ENCODE measurements at places on chromosomes 3 and 15.

GRCh38 chr15:49168016-49168415 is 2.0 kb upstream of the GALK2 start:
- DNase-seq = no peak

GRCh38 chr15:64110950-64111678 is 15.3 kb downstream of the SNX1 start:
- DNase-seq = no peak

DNA sequence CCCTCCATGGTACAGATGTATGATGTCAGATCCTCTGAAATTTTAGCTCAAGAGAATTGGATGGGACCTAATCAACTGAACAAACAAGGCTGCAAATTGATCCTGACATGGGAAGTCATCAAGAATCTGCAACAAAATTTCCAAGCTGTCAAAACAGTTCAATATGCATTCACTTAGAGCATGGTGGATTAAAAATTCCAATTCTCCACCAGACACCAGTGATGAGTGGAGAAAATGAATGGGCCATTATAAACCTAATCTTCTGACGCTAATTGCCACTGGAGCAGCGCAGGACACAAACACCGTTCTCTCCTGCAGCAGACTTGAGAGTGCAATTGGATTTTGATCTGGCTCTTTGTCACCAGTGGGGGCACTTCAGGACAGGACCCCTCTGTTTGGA is 94.2 kb downstream of the MINAR1 start:
- no peak for DNase-seq

GRCh38 chr3:123396171-123397049 is 52.5 kb downstream of the ADCY5 start:
- no peak for DNase-seq

DNA sequence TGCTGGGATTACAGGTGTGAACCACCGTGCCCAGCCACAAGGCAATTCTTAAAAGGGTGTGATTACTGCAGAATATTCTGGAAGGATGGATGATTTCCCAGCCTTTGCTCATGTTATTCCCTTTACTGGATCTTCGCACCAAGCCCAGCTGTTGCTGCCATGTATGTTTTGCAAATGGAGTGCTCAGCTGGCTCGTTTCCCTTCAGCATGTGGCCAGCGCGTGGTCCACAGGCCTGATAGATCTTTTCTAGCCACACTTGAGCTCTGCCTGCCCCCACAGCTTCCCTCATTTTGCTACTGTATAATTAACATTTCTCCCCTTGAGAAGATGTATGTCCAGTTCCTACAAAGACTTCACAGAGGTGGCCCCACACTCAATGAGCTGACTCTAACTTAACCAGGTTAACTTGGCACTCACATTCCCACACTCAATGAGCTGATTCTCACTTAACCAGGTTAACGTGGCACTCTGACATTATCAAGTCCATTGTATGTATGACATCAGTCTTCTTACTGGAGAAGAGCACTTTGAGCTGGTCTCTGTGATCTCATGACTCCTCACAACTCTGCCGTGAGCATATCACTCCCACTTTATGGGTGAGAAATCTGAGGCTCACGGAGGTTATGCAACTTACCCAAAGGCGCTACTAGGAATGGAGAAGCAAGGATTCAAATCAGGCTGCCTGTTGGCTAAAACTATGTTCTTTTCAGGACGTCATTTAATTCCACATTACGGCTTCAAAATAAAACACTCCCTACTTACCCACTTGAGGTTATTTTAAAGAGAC is 49.2 kb downstream of the TM4SF4 start:
- no peak for DNase-seq

DNA sequence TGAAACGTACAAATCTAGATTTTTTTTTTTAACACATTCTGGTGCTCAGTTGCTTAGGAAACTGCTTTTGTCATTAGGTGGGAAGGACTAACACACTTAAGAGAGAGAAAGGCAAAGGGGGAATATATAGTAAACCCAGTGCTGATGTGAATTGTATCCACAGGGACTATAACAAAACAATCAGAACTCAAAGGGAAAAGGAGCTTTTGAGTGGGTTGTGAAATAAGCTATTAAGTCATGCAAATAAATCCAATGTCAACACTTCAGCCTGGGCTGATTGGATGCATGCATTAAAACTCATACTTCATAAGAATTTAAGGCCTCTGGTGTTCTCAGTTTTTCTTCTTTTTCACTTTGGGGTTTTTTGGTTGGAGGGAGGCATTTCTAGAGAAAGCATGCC is 628.9 kb downstream of the FHIT start:
- no peak for DNase-seq

DNA sequence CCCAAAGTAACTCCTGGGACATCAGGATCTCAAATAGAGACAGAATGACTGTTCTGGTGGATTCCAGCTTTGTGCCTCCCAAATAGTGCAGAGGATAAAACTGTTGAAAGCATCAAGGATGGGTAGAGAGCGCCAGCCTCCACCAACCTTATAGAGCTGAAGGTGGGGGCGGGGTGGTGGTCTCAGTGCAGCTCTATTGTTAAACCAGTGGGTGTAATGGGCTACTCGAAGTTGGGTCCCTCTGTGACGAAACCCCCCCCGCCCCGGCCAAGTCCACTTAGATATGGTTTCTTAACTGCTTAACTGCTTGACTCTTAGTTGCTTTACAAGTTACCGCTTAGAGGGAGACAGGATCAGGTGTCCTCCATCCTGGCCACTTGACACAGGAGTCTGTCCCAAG is 22.7 kb downstream of the DHX30 start:
- DNase-seq = no peak

DNA sequence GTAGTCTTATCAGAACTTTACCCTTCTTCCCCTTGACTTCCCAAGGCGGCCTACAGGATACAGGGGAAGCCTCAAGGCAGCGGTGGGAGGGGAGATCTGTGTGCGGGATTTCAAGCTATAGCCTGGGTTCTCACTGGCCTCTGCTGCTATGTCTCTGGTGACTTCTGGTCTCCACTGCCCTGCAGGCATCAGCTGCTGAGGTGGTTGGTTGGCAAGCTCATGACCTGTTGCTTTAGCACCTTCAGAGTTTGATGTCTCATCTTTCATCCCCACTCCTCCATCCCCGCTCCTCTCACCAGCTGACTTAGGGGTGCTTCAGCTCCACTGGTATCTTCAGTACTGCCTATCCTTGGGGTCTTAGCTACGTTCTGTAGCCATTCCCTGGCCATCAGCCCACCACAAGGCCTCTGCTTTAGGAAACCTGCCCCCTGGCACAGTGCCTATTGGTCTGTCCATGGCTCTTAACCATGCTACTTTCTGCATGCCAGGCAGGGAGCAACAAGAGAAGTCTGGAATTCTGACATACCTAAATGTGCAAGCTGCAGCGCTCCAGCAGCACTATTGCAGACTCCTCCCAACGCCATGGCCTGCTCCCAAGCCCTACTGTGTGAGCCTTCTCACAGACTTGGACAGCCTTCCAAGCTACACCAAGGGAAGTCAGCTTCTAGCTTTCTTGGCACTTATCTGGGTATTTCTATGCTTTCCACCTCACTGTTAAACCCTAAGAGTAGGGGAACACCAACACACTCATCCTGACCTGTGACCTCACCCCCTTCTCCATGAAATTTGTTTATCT is 1.8 kb upstream of the YEATS2 start:
- no peak for DNase-seq

DNA sequence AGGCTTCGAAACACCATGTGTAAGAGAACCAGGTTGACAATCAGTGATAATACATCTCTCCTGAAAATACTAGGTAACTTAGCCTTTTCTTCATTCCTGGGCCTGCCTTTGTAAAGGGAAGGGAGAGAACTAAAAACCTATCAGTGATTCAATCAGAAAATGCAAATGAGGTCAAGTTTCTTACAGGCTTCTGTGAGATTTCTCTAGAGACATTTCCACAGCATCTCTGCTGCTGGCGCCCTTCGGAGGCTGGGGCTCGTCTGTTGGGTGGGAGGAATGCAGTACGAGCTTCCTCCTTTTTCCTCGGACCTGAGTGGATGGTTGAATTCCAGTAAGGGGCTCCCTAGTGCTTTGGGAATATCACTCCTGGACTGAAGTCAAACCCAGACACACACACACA is 340.4 kb upstream of the ICE2 start:
- DNase-seq = no peak

- no peak for DNase-seq
Observed at GRCh38 chr3:173750591-173750990, 353.0 kb downstream of the NLGN1 start.

DNA sequence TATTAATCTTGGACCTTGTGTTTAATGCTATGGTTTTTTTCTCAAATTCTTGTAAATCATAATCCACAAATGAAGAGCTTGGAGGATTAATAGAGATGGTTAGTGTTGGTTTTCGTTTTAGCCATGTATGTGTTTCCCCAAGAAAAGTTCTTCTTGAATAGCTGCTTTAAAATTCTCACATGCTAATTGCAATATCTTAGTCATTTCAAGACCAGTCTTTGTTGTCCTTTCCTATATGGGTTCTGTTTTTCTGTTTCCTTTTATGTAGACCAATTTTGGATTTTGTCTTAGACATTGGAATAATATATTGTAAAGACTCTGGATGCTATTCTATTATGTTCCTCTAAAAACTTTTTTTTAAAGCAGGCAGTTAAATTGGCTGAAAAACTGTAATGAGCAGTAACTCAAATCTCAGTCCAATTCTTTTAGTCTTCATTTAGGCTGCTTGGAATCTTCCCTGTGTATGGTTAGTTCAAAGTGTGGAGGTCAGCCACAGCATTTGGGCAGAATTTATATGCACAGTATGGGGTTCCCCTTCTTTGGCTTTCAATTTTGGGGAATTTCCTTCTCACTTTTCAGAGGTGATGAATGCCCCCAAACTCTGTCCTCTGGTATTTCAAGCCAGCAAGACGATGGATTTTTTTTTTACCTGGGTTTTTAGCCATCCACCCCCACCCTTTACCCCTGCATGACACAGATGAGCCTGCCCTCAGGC is 39.1 kb upstream of the DNAJC13 start:
- DNase-seq = no peak

- no peak for DNase-seq
Observed at GRCh38 chr3:188923671-188924070, 248.1 kb upstream of the TPRG1 start.

DNA sequence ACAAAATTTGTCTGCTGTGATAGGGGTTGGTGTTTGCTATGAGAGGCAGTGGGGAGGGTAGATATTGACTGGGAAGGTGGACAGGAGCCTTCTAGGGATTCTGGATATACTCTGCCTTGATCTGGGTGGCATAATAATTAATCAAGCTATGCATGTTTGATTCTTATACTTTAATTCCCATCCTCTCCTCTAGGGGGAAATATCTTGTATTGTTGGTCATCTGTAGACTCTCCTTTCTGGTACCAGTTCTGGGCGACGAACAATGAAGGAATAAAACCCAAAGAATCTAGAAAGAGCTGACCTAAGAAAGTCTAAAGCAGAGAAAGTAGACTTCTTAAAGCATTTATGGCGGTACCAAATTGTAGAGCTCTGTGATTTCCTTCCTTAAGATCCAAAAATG is 198.2 kb upstream of the STRIT1 start:
- no peak for DNase-seq

All from CD8-positive, alpha-beta memory T cell (primary cell).